Fibroblast of villous mesenchyme (primary cell): ENCODE measurements at places on chromosomes 13 and 19.

- DNase-seq, result peak; percentile 65
Observed at GRCh38 chr19:54133312-54133956, 4.1 kb upstream of the CNOT3 start.

DNA sequence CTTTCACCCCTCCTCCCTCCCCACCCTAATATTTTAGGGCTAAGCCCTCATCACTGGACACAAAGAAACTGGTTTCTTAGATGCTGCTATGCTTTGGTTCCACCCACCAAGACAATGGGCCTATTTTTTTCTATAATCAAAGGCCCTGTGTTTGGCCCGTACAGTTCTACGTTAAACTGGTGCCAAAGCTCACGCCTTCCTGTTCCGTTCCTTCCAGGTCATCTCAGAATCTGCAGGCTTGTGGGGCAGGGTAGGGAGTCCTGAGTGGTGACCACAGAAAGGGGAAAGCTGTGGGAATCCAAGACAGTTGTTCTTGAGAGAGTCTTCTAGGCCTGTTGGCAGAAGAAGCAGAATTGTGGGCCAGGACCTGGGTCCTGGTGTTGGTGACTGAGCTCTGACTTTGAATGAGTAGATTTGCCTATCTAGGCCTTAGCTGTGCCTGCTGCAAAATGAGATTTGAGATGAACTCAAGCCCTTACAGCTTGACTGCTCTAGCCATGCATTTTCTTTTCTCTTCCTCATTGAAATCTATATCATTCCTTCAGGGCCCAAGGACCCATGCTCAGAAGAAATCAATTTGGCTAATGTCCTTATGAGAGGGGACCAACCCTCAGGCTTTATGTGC is 19.1 kb upstream of the CXCL17 start:
- DNase-seq, result no peak

DNA sequence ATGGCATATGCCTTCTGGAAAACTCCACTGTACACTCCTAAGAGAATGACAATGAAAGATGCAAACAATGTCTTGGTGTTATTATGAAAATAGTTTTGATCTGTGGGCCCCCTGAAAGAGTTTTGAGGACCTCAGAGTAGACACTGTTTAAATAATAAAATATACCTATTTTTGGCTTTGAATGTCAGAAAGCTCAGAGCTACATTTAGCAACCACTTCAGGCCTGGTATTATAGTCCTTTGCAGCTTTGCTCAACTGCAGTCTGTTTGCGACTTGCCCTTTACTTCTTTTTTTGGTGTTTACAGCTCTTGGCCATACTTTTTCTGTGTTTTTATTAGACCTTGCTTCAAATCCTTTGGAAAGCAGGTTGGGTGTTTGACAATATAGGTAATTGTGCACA is 5.8 kb upstream of the UBE2L5 start:
- DNase-seq, result no peak

DNA sequence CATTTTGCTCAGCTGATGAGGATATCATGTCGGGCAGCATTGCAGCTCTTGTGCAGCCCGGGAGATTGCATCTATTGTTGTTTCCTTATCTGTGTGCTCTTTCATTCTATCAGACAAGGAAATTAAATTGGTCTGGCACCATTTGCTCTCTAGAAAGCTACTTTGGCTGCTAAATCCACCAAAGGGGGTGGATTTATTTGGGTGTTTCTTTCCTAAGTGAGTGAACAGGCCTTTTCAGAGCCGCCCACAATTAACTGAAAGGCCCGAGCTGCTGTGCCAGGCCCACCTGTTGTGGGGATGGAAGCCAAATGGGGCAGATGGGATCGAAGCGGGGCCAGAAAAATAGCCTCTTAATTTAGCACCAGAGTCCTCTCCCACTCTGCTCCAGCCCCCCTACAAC is 99.4 kb downstream of the DNAJC15 start:
- no peak for DNase-seq

GRCh38 chr13:73631411-73631810 is 502.8 kb downstream of the KLF12 start:
- DNase-seq, result no peak
